CD14-positive monocyte (primary cell): ENCODE measurements at places on chromosomes 1 and 21. TPM values are rescaled to one million over a fixed set of nuclear protein-coding genes. Genes with fewer than 3 reads are reported as not detected.
A peak's percentile ranks its signal among the peaks of the same experiment; 100 is the strongest.

DNA sequence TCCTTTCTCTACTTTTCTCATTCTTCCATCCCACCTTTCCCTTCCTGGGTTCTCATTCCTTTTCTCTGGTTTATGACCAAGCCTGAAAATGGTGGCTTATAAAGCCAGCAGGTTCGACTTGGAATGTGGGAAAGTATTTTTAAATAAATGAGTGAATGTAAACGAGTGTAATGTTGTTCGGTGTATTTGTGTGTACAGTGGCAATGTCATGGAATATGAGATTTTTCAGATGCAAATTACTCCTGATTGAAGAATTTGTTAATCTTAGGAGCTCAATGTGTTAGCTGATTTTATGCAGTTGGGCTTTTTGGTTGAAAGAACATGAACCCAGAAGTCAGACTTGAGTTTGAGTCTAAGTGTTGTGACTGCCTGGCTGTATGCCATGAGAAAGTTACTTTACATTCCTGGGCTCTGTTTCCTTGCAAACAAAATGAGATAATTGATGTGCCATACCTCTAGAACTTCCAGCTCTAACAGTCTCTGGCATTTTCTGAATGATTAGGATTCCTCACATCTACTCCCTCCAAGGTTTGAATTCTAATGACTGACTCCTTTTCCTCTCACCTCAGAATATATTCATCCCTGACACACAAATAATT, 6.6 kb downstream of the SGIP1 start:
- DNase-seq, result no peak

- peak; percentile 2 for DNase-seq
Measured at GRCh38 chr1:81121306-81121705, 679.4 kb upstream of the ADGRL2 start.

DNA sequence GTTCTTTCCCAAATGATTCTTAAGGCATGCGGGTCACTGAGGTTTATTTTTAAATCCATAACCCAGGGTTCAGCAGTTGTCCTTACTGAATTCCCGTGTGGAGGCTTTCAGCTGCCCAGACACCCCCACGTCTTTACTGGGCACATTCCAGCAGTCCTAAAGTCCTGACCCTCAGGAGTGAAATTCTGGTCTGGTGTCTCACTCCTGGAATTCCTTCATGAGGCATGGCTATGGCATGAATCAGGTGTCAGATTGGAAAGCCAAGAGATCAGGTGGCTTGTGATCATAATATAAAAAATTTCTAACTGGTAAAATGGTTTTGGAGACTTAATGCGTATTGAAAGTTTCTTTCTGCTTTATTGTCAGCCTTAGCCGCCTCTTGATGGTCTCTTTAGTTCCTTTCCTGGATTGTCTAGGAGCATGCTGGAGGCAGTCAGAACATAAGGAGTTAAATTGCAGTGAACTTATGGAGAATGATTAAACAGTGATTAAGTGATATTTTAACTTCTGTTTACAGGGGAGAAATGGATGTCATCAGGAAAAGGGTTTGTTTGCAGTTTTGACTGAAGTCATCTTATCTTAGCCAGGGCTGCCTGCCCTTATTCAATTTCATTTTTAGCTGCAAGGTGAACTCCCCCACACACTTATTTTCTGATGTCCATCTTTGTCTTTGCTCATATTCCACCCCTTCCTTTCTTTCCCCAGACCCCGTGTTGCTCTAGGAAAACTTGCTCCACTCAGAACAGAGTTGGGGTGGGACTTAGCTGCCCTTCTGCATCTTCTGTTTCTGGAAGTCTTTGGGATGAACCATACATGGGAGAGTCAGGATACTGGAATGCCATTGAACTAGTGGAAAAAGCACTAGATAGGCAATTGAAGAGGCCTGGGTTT, 25.7 kb upstream of the MACF1 start:
- no peak for DNase-seq

GRCh38 chr1:24206516-24207394, 19.7 kb upstream of the IFNLR1 start:
- DNase-seq, result no peak

GRCh38 chr1:235644693-235645305, 4.8 kb downstream of the GNG4 start:
- DNase-seq, result no peak

GRCh38 chr1:214515544-214516433, 35.6 kb downstream of the PTPN14 start:
- DNase-seq, result no peak

DNA sequence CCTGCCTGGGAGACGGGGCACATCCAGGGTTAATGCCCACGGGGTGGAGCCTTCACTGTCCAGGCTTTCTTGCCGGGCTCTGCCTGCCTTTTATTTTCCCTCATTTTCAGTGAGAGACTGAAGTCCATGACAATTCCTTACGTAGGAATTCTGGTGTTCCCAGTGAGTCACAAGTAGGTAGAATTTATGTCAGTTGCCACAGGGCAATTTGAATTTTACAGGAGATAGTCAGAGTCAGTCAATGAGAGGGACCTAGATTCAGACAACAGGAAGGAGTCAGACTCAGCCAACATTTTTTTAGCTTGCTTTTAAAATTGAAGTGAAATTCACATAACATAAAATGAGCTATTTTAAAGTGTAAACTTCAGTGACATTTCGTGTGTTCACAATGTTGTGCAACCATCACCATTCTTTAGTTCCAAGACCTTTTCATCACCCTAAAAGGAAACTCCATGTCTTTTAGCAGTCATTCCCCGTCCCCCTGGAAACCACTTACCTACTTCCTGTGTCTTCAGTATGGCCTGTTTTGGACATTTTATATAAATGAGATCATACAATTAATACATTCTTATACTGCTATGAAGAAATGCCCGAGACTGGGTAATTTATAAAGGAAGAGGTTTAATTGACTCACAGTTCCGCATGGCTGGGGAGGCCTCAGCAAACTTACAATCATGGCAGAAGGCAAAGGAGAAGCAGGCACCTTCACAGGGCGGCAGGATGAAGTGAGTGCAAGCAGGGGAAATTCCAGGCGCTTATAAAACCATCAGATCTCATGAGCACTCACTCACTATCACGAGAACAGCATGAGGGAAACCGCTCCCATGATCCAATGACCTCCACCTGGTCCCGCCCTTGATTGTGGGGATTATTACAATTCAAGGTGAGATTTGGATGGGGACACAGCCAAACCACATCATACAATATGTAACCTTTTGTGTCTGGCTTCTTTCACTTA, 14.6 kb downstream of the AJAP1 start:
- DNase-seq, result no peak

GRCh38 chr1:43449708-43450069, 4.0 kb downstream of the HYI start:
- no peak for DNase-seq

- DNase-seq, result no peak
Measured at GRCh38 chr1:181476581-181476980, 6.7 kb upstream of the CACNA1E start.

DNA sequence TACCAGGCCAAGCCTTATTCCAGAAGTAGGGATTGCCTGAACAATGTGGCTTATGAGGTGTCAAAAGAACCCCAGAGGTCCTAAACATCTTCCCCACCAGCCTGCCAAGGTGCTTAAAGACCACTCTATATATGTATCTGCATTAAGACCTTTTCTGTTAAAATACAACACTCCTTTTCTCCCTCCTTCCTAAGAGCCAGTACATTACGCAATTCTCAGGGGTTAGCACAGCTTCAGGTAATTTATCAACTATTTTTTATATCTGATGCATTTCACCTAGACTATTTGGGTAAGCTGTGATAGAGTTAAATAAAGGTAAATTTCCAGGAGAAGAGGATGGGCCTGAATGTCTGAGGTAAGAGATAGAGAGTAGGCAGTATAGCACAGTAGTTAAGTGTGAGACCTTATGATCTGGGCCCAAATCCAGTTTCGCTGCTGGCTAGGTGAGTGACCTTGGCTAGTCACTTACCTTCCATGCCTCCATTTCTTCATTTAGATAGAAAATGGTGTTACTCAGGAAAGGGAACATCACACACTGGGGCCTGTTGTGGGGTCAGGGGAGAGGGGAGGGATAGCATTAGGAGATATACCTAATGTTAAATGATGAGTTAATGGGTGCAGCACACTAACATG, 5.1 kb upstream of the CCN1 start:
- DNase-seq, result no peak

GRCh38 chr21:45169682-45170081, 95.3 kb downstream of the ADARB1 start:
- no peak for DNase-seq

DNA sequence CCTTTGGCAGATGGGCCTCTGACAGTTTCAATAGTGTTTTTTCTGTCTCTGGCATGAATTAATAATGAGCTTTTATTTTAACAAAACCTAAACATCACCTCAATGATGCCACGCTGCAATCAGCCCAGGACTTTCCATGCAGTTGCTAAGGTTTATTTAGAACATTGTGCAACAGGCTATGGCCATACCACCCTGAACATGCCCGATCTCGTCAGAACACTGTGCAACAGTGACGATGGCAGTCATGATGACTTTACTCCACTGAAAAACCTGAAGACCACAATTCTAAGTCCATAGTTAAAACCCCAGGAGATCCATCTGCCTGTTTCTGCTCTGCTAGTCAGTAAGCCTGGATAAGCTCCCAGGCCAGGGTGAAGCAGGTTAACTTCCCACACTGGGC, 310.0 kb downstream of the PBX1 start:
- no peak for DNase-seq

GRCh38 chr1:115432061-115432460, 94.0 kb upstream of the NGF start:
- DNase-seq, result no peak

DNA sequence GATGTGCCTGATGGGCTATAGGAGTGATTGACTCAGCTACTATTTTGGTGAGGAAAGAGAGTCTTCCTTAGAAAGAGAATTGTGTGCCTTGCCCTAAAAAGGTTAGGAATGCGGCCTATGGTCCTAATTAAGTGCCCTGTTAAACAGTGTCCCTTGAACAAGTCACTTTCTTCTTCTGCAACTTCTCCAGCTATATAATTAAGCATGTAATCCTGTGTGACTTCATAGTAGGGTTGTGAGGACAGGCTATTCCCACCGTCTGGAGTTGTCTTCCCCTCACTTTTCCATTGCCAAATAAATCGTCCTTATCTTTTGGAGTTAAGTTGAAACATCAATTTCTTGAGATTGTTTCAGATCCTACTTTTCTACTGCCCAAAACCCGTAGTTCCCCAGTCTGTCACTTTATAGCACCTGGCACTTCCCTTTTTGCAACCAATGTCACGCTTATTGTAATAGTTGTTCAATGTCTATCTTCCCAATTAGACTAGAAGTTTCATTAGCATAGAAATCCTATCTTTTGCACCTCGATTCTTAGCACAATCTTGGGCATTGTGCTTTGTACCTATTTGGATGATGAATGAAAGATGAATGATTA, 27.6 kb upstream of the SLC16A1 start:
- peak; percentile 60 for DNase-seq

- DNase-seq, result peak; percentile 0
Measured at GRCh38 chr21:45295576-45296365, 8.1 kb upstream of the POFUT2 start.

- DNase-seq, result peak; percentile 39
Measured at GRCh38 chr1:167668108-167668507, 38.1 kb downstream of the RCSD1 start.

GRCh38 chr1:219477861-219478260, 135.0 kb downstream of the ZC3H11B start:
- DNase-seq, result no peak

DNA sequence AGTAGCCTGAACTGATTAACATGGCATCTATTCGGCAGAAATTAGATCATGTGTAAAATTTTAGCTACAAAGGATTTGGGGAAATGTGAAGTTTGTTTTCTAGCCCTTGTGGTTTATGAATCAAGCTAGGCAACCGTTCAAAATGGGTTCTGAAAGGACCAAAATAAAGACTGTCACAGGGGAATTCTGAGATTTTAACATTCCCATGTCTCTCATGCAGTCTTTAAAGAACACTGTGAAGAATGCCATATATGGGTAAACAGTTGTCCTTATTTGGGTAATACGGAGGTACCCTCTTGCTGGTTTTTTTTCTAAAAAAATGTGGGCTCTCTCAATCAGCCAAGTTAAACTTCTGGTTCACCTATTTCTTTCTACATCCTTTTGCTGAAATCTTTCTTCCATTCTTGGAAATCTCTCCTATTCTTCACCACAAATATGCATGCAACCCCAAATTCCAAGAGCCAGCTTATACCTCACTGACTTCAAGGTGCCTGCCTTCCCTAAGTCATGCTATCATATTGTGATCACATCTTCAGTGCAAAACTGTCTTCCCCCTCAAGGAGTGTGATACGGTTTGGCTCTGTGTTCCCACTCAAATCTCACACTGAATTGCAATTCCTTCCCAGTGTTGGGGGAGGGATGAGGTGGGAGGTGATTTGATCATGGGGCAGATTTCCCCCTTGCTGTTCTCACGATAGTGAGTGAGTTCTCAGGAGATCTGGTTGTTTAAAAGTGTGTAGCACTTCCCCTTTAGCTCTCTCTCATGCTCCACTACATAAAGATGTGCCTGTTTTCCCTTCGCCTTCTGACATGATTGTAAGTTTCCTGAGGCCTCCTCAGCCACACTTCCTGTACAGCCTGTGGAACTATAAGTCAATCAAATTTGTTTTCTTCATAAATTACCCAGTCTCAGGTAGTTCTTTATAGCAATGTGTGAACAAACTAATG, 308.7 kb downstream of the TTLL7 start:
- no peak for DNase-seq

DNA sequence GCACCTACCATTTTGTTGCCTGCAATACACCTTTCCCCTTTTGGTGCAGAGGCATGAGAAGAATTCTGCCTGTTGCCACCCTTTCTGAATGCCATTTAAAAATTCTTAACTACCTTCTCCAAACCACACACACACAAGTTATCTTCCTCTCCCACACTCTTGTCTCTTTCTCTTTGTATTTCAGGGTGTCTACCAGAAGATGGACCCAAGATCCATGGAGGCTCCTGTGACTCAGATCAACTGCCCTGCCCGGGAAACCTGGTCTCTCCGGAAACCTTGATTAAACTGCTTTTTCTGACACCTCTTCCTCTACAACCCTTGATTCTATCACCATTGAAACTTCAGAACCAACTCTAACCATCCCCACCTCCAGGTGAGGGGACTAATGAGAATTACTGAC, 2.4 kb upstream of the TARS2 start:
- DNase-seq, result no peak

GRCh38 chr1:34049994-34050393, 115.0 kb downstream of the CSMD2 start:
- DNase-seq, result no peak

- DNase-seq, result no peak
Measured at GRCh38 chr1:178573330-178573729, 60.4 kb downstream of the TEX35 start.

- DNase-seq, result no peak
Measured at GRCh38 chr1:235984041-235984825, 80.7 kb downstream of the NID1 start.

DNA sequence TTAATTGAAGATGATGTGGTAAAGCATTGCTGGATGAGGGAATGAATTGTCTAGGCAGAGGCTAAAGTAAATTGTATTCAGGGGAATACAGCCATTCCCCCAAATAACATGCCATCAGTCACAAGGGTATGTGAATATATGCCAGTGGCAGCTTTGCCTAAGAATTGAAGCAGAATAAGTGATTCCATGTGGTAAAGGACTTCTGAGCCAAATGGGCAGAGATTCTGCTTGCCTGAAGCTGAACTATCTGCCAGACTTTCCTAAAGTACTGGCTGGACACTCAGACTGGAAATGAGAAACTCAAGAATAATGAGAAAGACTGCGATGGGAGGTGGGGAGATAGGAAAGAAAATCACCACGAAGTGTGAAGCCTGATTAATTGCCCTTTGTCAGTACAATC, 2.4 kb downstream of the LIX1L start:
- no peak for DNase-seq

RAP1GAP gene
- polyA plus RNA-seq, result not detected

FCN3 gene
- polyA plus RNA-seq, result not detected

TAS1R3 gene
- polyA plus RNA-seq, result not detected

OLIG2 gene
- not detected for polyA plus RNA-seq

C1QA gene
- polyA plus RNA-seq, result 14.5 and 34.5 TPM in 2 replicates

NBPF6 gene
- polyA plus RNA-seq, result not detected

ADAMTS1 gene
- polyA plus RNA-seq, result 0.01 TPM in 1 of 2 replicates, not detected in the other
